ENCODE measurements at places on chromosomes 3 and 15.

DNA sequence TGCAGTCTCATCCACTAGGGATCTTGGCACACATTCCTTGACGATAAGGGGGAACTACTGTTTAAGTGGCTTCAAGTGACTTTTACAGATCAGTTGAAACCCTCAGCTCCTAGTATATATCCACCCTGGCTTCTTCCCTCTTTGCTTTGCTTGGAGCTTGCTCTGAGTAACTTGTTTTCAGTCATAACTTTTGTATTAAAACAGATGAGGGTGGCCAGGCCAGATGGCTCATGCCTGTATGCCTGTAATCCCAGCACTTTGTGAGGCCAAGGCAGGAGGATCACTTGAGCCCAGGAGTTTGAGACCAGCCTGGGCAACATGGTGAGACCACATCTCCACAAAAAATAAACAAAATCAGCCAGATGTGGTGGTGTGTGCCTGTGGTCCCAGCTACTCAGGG is 42.4 kb downstream of the EOMES start:
- DNase-seq = no peak

DNA sequence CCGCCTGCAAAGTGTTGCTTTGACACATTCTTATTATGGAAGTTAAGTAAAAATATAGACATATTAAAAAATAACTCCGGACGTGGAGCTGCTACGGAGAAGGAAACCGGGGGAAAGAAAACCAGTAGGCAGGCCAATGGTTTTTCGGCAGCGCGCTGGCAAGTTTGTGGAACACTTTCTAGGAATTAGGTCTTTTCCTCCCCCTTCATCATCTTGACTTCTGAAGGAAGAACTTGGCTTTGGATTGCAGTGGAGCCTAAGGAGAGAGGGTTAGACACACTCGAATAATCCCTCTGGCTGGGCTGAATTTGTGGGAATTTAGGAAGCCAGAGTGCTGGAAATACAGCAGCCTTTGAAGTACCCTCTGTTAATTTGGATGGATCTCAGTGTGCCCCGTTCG is 317 bp downstream of the ROBO2 start:
- no peak for DNase-seq

- no peak for DNase-seq
These were observed 38.6 kb downstream of the CNTN3 start for GRCh38 chr3:74575857-74576256.

DNA sequence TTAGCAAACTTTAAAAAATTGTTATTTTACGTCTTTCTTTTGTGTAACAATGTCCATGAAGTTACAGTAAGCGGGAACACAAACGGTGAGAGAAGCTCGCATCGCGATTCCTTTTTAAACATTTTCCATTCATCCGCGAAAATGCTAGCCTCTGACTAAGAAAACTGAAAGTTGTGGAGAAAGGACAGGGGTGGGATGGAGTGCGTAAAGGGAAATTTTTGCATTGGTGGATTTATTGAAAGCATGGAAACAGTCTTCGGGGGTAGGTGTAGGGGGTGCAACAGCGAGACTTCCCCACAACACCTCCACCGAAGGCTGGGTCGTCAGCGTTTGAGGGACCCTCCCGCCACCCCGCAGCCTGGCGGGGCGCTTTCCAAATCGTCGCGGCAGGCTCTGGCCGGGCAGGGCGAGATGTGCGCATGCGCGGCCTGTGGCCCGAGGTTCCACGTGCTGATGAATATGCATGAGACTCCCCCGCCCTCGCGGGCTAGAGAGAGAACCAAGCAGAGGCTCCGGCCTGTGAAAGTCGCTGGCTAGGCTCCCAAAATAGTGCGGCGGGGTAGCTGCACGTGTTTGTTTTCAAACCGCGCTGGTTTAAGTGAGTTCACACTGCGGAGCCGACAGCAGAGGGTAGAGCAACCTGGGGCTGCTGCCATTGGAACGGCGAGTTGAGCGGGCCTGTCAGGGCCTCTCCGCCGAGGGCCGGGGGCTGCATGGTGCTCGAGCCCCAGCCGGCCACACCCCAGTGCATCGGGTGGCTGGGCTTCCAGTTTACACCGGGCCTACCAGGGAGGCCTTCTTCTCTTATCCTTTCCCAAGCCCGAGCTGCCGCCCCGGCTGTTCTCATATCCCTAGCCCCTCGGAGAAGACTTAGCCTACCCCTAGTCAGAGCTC is 9.9 kb downstream of the ZIC1 start:
- DNase-seq = no peak

DNA sequence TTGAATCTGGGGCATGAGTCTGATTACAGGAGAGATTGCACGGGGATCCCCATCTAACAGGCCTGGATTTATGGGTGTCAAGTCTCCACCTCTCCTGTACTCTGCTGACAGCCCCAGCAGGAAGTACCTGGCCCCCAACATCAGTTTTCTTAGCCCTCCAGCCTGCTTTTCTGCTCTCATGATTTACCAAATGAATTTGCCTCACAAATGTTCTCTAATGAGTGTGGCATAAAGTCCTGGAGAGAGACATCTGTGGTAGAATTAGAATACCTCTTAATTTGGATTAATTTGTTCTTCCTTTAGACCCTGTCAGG is 60.1 kb downstream of the FNDC3B start:
- DNase-seq = no peak

GRCh38 chr3:171462224-171462623 is 2.0 kb upstream of the TNIK start:
- DNase-seq = no peak

- DNase-seq = no peak
These were observed 133.7 kb upstream of the LRRN1 start for GRCh38 chr3:3665546-3665945.

DNA sequence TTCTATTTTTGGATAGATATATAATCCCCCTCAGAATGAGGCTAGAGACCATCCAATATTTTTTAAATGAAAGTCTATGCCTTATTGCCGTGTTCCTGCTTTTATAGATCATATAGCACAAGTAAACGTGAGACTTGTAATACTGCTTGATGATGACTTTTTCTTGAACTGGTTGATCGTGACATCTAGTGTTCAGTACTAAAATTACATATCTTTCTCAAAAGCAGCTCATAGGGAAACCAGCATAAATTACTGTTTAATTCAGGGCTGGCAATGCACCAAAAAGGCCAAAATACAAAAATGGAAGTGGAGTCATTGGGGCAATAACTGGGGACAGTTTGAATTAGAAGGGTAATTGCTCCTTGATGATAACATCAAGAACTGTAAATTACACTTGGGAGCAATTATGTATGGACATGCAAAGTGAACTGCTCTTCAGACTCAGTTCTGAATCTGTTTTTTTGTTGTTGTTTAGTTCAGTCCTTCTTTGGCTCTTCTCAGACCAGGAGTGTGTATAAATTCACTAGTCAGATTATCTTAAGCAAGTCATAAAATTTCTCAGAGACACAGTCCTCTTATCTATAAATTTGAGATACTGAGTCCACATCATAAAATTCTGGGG is 325.3 kb downstream of the THSD4 start:
- DNase-seq = no peak

DNA sequence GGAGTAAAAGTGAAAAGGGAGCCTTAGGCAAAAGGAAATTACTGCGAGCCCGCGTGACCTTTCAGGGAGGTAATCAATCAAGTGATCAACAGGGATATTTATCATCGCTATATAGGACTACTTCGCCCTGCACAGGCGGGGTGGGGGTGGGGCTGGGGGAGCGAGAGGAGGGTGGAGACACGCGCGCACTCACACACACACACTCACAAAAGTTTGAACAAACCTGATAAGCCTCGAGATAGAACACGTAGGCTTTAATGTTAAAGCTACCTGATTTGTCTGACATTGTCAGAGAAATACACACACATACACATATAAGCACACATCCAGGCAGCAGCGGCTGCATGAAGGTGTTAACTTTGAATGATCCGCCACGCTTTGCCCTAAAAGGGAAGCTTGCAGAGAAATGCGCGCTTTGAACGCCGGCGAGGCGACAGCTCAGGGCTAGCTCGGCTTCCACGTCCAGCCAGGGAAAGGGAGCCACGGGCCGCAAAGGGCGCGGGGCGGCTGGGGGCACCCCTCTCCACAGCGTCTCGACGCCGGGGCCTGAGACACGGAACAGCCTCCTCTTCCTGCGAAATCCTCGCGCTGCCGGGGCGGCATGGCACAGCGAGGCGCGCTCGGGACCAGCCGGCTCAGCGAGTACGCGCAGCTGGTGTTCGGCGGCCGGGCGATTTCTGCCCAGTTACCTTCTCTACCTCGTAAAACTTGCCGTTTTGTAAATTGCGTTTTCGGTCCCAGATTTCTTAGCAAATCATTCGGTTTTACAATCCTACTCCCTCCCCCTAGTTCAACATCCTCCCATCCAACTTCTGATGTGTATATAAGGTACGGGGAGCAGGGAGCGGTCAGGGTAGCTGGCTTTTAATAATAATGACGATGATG is 4.8 kb upstream of the MECOM start:
- peak; percentile 63 for DNase-seq

DNA sequence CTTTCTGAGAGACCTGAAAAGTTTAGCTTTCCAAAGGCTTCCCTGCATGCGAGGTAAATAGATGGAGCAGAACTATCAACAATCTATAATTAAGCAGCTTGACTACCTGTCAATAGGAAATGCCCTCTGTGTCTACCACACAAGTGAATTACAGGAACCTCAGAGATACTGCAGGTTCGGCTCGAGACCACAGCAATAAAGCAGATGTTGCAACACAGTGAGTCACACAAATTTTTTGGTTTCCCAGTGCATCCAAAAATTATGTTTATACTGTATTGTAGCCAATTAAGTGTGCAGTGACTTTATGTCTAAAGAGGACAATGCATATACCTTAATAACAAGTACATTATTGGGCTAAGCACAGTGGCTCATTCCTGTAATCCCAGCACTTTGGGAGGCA is 252.0 kb downstream of the UBE2E2 start:
- DNase-seq = no peak

All from activated CD8-positive, alpha-beta memory T cell treated with anti-CD3 and anti-CD28 coated beads for 24 hours (primary cell).